ENCODE measurements at places on chromosomes 13 and 19. TPM values are rescaled to one million over a fixed set of nuclear protein-coding genes. Genes with fewer than 3 reads are reported as not detected.

DNA sequence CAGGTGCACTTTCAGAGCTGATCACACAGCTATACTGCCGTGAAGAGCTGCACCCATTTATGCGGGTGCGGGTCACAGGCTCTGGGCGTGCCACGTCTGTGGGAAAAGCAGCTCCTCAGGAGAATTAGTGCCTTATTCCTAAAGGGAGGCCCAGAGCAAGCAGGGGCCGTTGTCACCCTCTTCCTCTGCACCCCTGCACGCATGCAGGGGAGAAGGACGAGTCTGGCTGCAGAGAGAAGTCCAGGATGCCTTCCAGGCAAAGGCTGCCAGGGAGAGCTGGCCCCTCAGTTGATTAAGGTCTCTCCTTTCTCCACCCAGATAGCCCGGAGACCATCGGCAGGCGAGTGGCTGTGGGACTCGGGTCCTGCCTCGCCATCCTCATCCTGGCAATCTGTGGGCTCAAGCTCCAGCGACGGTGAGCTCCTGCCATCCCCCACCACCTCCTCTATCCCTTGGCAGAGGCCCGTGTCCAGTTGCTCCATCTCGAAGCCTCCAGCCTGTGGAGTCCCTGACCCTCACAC lies 3.1 kb upstream of the FFAR1 start:
- H3K36me3 ChIP-seq = peaks cover 1% of the 10 kb centered on the region
- H3K27me3 ChIP-seq = peaks cover 61% of the 10 kb centered on the region
- no peaks in the 10 kb centered on the region for H3K4me1 ChIP-seq
- H3K27ac ChIP-seq = no peak overlapping the region

- peaks cover 8% of the 10 kb centered on the region for H3K4me1 ChIP-seq
- no peaks in the 10 kb centered on the region for H3K27me3 ChIP-seq
- H3K4me3 ChIP-seq = peak overlapping the region; percentile 77
- no peak for DNase-seq
- peak overlapping the region; percentile 42 for H3K27ac ChIP-seq
- peaks cover 2% of the 10 kb centered on the region for H3K36me3 ChIP-seq
Observed at GRCh38 chr19:8831832-8832131, 322 bp downstream of the ZNF558 start.

DNA sequence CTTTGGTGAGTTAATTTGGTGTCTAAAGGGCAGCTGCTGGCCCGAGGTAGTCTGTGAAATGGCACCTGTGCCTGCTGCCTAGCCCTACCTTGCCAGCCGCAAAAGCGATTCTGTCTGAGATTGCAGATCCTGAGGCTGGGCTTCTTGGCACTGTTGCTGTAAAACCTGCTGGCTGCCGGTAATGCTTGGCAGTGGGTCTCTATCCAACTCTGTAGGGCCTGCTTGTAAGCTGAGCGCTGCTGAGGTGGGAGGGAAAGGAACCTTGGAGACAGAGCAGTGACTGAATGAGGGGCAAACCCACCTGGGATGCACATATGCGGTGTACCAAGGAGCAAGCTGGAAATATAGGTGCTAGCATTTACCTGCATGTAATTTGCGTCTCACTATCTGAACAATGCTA lies 11.7 kb downstream of the LCP1 start:
- DNase-seq = no peak
- no peaks in the 10 kb centered on the region for H3K27me3 ChIP-seq
- H3K27ac ChIP-seq = no peak overlapping the region
- peaks cover 16% of the 10 kb centered on the region for H3K4me1 ChIP-seq
- no peak overlapping the region for H3K4me3 ChIP-seq

Gene LAIR1
- not detected for total RNA-seq

Gene OLFM4
- total RNA-seq = not detected

Gene KIR3DL2
- total RNA-seq = not detected

- peaks cover 23% of the 10 kb centered on the region for H3K36me3 ChIP-seq
- H3K4me3 ChIP-seq = peak overlapping the region; percentile 100
- DNase-seq = no peak
- no peaks in the 10 kb centered on the region for H3K27me3 ChIP-seq
Observed at GRCh38 chr19:5624018-5624663, 1.3 kb downstream of the SAFB start.

Gene INAFM1
- 31.1 TPM for total RNA-seq

Gene ADAMTS10
- total RNA-seq = 73.6 TPM

DNA sequence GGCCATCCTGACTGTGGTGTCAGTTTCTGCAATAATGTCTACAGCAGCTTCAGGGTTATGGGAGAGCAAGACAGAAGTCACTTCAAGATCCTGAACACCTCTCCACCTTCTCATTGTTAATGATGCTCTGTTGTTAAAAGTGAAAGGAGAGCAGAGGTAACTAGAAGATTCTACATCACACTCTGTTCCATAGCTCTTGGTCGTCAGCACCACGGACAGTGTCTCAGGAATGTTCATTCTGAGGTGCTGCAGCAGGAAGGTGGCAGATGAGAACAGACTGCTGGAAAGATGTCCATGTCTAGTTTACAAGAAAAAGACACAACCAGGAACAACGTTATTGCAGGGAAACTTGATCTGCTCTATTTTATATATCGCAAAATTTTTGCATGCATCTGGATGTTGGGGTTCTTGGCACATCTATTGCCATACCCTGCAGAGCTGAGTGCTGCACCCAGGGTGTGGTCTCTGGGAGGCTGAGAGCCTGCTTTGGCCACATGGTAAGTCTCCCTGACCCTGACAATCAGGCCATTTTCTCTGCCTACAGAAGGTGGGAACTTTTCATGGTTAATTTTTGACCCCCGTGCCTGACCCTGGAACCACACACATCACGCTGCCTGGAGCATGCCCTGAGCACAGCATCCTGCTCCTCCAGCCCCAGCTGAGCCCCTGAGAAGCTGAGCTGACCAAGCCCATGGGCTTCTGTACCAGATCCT lies 12.7 kb downstream of the CEACAM21 start:
- peak; percentile 28 for DNase-seq
- no peak overlapping the region for H3K27ac ChIP-seq
- no peaks in the 10 kb centered on the region for H3K36me3 ChIP-seq
- no peaks in the 10 kb centered on the region for H3K4me1 ChIP-seq

GRCh38 chr19:55066107-55066709 lies 3.3 kb upstream of the RDH13 start:
- H3K27me3 ChIP-seq = peaks cover 8% of the 10 kb centered on the region
- DNase-seq = no peak
- H3K36me3 ChIP-seq = no peaks in the 10 kb centered on the region
- H3K27ac ChIP-seq = no peak overlapping the region

DNA sequence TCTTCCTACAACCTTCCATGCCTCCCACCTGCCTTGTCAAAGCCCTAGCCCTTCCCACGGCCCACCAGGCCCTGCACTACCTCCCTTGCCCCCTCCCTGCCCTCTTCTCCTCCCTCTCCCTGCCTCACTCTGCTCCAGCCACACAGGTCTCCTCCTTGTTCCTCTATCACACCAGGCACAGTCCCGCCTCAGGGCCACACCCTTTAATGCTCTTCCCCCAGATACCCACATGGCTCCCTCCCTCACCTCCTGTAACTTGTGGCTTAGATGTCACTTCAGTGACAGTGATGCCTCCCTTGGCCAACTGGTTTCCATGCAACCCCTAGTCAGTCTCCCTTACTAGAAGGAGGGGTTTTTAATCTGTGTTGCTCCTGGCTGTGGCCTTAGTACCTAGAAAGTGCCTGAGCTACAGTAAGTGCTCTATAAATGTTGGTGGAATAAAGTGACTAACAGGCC lies 1.3 kb downstream of the SIRT6 start:
- DNase-seq = no peak
- no peak overlapping the region for H3K27ac ChIP-seq
- no peaks in the 10 kb centered on the region for H3K27me3 ChIP-seq
- peaks cover 9% of the 10 kb centered on the region for H3K36me3 ChIP-seq

DNA sequence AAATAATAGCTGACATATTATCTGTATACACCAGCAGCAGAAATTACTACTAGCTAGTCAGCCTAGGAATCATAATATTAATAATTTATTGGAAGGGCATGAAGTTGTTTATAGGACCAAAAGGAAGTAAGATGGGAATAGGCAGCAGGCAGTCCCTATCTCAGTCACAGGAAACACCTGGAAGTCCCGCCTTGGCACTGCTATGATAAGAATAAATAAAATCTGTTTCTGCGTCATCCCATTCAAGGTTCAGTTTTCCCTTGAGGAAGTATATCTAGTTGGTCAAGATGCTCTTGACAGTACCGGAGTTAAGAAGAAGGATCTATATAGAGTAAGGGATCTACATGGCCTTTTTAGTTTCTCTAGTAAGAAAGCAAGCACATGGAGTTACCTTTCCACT lies 830.8 kb downstream of the DIAPH3 start:
- no peaks in the 10 kb centered on the region for H3K27me3 ChIP-seq
- DNase-seq = no peak
- H3K4me3 ChIP-seq = no peak overlapping the region
